ENCODE measurements at places on chromosomes 1 and 21.

DNA sequence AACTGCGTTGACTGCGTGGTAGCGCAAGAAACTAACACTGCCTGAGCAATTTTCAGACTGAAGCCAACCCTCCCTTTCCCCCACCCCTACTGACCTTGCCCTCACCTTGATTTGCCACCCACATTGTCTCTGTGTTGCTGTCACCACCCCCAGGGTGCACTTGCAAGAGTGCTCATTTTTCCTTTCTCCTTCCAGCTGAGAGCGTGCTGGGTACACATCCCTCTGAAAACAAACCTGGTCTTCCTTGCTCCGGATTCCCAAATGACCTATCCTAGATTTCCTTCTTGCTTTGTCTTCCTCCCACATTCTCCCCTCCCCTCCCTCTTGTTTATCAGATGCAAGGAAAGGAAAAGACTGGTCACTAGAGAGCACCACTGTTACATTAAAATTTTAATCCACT is 24.2 kb downstream of the MPZ start:
- H3K4me1 ChIP-seq: no peaks in the 10 kb centered on the region
- peaks cover 5% of the 10 kb centered on the region for H3K27me3 ChIP-seq
- no peaks in the 10 kb centered on the region for H3K36me3 ChIP-seq
- no peak overlapping the region for H3K27ac ChIP-seq
- H3K4me3 ChIP-seq: no peak overlapping the region
- no peak for DNase-seq

- no peaks in the 10 kb centered on the region for H3K27me3 ChIP-seq
- no peaks in the 10 kb centered on the region for H3K4me1 ChIP-seq
- H3K27ac ChIP-seq: no peak overlapping the region
- DNase-seq: no peak
- peaks cover 7% of the 10 kb centered on the region for H3K36me3 ChIP-seq
- no peak overlapping the region for H3K4me3 ChIP-seq
These were observed 124.0 kb downstream of the PIGK start for GRCh38 chr1:77095236-77095635.

- peaks cover 3% of the 10 kb centered on the region for H3K27me3 ChIP-seq
- H3K36me3 ChIP-seq: peaks cover 32% of the 10 kb centered on the region
- peak overlapping the region; percentile 92 for H3K4me3 ChIP-seq
- H3K27ac ChIP-seq: peak overlapping the region; percentile 97
- H3K4me1 ChIP-seq: peaks cover 44% of the 10 kb centered on the region
These were observed 22.7 kb upstream of the PIK3CD start for GRCh38 chr1:9628541-9629444.

- no peak for DNase-seq
- peaks cover 8% of the 10 kb centered on the region for H3K4me1 ChIP-seq
- no peak overlapping the region for H3K27ac ChIP-seq
These were observed 4.9 kb downstream of the CACHD1 start for GRCh38 chr1:64474665-64475439.

DNA sequence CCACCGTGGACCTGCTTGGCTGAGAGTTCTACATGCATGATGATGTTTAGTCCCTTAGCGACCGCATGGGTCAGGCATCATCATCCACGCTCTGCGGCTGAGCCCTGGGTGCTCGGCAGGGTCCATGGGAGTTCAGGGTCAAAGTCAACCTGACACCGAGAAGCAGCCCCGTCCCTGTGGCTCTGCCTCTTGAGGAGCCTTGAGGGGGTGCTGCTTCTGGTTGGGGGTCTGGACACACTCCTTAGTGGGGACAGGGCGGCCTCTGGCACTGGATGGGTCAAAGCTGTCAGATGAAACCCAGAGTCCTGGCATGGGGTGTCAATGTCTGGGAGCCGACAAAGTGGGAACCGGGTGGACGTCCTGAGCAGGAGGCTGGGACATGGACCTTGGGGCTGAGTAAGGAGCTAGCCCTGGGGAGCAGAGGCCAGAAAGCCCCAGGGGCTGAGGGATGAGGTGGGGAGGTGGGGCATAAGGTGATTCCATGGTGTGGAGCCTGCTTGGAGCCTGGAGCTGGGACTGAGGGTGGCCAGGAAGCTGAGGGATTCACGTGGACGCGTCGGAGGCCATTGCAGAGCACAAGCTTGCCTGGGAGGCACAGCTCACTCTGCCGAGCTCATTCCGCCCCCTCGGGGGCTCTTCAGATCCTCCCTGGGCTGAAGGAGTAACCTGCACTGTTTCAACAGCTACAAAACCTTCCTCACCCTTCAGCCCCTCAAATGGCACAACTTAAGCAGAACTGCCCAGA is 53.9 kb downstream of the UMODL1 start:
- DNase-seq: no peak
- peaks cover 21% of the 10 kb centered on the region for H3K4me1 ChIP-seq
- H3K4me3 ChIP-seq: no peak overlapping the region

- H3K27ac ChIP-seq: no peak overlapping the region
- no peak overlapping the region for H3K4me3 ChIP-seq
- H3K4me1 ChIP-seq: peaks cover 3% of the 10 kb centered on the region
- H3K36me3 ChIP-seq: no peaks in the 10 kb centered on the region
These were observed 63.5 kb upstream of the DMRTB1 start for GRCh38 chr1:53395671-53396215.

GRCh38 chr1:231376875-231377549 is 38.9 kb downstream of the SPRTN start:
- no peak for DNase-seq
- H3K27me3 ChIP-seq: no peaks in the 10 kb centered on the region

DNA sequence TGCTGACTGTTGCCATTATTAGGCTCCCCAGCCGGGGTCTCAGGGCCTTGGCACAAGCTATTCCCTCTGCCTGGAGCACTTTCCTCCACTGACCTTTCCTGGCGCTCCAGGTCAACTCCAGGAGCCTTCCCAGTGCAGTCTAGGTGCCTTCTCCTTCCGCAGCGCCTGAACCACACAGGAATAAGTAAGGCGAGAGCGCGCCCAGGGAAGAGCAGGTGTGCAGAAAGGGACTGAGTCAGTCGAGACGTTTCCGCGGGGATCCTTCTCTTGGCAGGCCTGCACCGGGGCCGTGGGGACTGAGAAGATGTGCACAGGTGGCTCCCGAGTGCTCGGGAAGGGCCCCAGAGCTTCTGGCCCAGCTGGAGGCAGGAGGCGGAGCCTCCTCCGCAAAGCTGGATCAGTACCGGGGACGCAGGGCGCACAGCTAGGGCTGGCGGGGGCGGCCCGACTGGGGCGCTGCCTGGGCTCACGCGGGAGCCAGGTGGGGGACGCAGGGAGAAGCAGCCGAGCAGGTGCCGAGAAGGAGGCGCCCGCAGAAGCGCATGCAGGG is 765 bp upstream of the BMP8A start:
- DNase-seq: no peak
- H3K27me3 ChIP-seq: peaks cover 28% of the 10 kb centered on the region
- peak overlapping the region; percentile 67 for H3K4me3 ChIP-seq
- peaks cover 4% of the 10 kb centered on the region for H3K4me1 ChIP-seq
- no peak overlapping the region for H3K27ac ChIP-seq

DNA sequence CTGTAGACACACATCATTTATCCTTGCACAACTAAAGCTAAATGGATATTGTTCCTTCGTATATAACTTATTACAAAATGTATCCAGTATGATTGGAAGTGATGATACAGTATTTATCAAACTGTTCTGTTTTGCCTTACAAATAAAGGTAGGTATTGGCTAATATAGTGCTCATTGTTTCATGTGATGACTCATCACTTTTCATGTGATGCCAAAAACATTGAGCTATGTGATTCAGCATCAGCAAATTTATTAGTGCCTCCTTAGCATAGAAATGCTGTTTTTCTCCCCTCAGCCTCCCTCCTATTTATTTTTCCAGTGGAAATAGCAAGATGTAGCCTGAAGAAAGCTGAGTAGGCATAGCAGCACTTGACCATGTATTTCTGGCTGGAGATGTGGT is 228.6 kb upstream of the LYPLAL1 start:
- H3K4me3 ChIP-seq: no peak overlapping the region
- H3K36me3 ChIP-seq: no peaks in the 10 kb centered on the region
- no peak for DNase-seq
- no peak overlapping the region for H3K27ac ChIP-seq

DNA sequence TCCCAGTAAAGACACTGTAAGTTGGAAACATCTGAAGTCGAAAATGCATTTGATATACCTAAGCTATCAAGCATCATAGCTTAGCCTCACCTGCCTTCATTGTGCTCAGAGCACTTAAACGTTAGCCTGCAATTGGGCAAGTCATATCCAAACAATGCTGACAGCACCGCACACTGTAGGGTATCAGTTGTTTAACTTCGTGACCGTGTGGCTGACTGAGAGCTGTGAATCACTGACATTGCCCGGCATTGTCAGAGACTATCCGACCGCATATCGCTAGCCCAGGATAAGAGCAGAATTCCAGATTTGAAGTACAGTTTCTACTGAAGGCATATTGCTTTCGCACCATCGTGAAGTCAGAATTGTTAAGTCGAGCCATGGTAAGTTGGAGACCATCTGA is 41.5 kb downstream of the GALNT2 start:
- H3K27ac ChIP-seq: peak overlapping the region; percentile 71
- H3K4me1 ChIP-seq: peaks cover 76% of the 10 kb centered on the region
- no peaks in the 10 kb centered on the region for H3K27me3 ChIP-seq
- H3K36me3 ChIP-seq: peaks cover 5% of the 10 kb centered on the region

- peaks cover 22% of the 10 kb centered on the region for H3K4me1 ChIP-seq
- peaks cover 11% of the 10 kb centered on the region for H3K36me3 ChIP-seq
- peak overlapping the region; percentile 91 for H3K27ac ChIP-seq
These were observed 573 bp upstream of the CPT2 start for GRCh38 chr1:53196017-53196484.

GRCh38 chr1:32746130-32746529 is 43.6 kb upstream of the SYNC start:
- no peak overlapping the region for H3K27ac ChIP-seq
- no peak for DNase-seq
- no peak overlapping the region for H3K4me3 ChIP-seq
- H3K4me1 ChIP-seq: no peaks in the 10 kb centered on the region
- no peaks in the 10 kb centered on the region for H3K36me3 ChIP-seq

- H3K4me1 ChIP-seq: peaks cover 16% of the 10 kb centered on the region
- H3K27me3 ChIP-seq: no peaks in the 10 kb centered on the region
- no peak for DNase-seq
- H3K4me3 ChIP-seq: no peak overlapping the region
- peaks cover 5% of the 10 kb centered on the region for H3K36me3 ChIP-seq
- H3K27ac ChIP-seq: no peak overlapping the region
These were observed 42.4 kb downstream of the SKI start for GRCh38 chr1:2270260-2271100.

- no peak overlapping the region for H3K27ac ChIP-seq
- peaks cover 24% of the 10 kb centered on the region for H3K4me1 ChIP-seq
- H3K4me3 ChIP-seq: peak overlapping the region; percentile 57
These were observed 27.8 kb downstream of the ILDR2 start for GRCh38 chr1:166947398-166948043.

DNA sequence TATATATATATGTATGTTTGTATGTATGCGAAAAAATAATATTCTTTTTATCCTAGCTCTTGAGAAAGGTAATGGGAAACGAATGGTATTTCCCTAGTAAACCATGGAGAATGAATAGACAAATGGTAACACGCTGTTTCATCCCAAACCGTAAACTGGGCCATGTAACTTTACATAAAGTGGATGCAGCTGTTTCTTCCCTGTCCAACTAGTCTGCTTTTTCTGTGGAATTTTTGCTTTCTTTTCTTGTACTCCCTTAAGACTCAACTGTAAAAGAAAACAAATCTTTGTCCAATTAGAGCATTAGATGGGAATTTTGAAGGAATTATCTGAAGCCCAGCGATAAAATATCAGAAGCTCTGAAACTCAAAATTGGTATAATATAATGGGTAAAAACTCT is 198.1 kb downstream of the NFIA start:
- no peak for DNase-seq
- no peaks in the 10 kb centered on the region for H3K4me1 ChIP-seq
- H3K36me3 ChIP-seq: no peaks in the 10 kb centered on the region

DNA sequence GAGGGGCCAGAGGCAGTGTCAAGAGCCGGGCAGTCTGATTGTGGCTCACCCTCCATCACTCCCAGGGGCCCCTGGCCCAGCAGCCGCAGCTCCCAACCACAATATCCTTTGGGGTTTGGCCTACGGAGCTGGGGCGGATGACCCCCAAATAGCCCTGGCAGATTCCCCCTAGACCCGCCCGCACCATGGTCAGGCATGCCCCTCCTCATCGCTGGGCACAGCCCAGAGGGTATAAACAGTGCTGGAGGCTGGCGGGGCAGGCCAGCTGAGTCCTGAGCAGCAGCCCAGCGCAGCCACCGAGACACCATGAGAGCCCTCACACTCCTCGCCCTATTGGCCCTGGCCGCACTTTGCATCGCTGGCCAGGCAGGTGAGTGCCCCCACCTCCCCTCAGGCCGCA is at the start of gene BGLAP:
Gene BGLAP (plus strand): TSS at position 259 of the 400 bp plus-strand sequence. CDS start 48 bp downstream, at position 307.
- peaks cover 15% of the 10 kb centered on the region for H3K36me3 ChIP-seq
- H3K27ac ChIP-seq: peak within 1 kb of the TSS; percentile 25
- no peaks in the 10 kb centered on the region for H3K27me3 ChIP-seq
- H3K4me1 ChIP-seq: peaks cover 23% of the 10 kb centered on the region

GRCh38 chr1:224565611-224566406 is 50.3 kb upstream of the CNIH3 start:
- no peak overlapping the region for H3K4me3 ChIP-seq
- no peaks in the 10 kb centered on the region for H3K36me3 ChIP-seq

- H3K36me3 ChIP-seq: peaks cover 44% of the 10 kb centered on the region
- no peaks in the 10 kb centered on the region for H3K27me3 ChIP-seq
- no peak overlapping the region for H3K4me3 ChIP-seq
- no peaks in the 10 kb centered on the region for H3K4me1 ChIP-seq
- H3K27ac ChIP-seq: no peak overlapping the region
These were observed 39.3 kb downstream of the CD160 start for GRCh38 chr1:145758575-145758974.

DNA sequence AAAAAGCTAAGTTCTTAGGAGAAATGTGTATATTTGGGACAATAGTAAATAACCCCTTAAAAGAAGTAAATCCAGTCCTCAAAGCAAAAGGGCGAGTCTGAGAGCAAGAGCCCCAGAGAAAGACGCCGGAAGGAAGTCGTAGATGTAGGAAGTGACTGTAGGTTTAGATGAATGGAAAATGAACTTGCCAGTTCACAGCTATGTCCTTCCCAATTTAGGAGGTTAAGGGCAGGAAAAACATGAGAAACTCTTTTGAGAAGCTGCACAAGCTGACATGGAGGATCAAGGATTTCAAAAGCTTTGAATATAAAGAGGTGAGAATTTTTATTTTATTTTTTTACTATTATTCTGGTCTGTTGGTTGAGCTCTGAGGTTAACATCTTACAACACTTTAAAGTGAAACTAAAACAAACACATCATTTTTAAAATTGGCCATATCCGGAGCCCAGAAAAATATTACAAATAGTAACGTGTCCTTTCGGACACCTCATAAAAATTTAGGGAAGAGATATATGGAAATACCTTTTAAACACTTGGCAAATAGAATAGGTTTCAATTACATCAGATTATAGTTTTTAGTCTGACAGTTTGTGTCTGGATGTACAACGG is 1178.6 kb downstream of the MRPL39 start:
- peaks cover 10% of the 10 kb centered on the region for H3K36me3 ChIP-seq
- peak overlapping the region; percentile 91 for H3K27ac ChIP-seq
- DNase-seq: no peak
- peaks cover 16% of the 10 kb centered on the region for H3K4me1 ChIP-seq
- H3K27me3 ChIP-seq: no peaks in the 10 kb centered on the region
- H3K4me3 ChIP-seq: peak overlapping the region; percentile 93

GRCh38 chr1:2192031-2192995 is 2.3 kb downstream of the FAAP20 start:
- H3K4me3 ChIP-seq: peak overlapping the region; percentile 3
- no peaks in the 10 kb centered on the region for H3K36me3 ChIP-seq
- DNase-seq: no peak

GRCh38 chr21:38330666-38331065 is 73.9 kb downstream of the KCNJ15 start:
- DNase-seq: no peak
- peaks cover 2% of the 10 kb centered on the region for H3K4me1 ChIP-seq
- no peak overlapping the region for H3K4me3 ChIP-seq
- no peaks in the 10 kb centered on the region for H3K27me3 ChIP-seq
- H3K36me3 ChIP-seq: no peaks in the 10 kb centered on the region
- H3K27ac ChIP-seq: no peak overlapping the region
